ENCODE measurements at places on chromosomes 7 and 10. TPM values are rescaled to one million over a fixed set of nuclear protein-coding genes. Genes with fewer than 3 reads are reported as not detected.

Gene ABCF2
- 22.5 TPM for polyA plus RNA-seq

Gene MALSU1
- polyA plus RNA-seq = 94.9 TPM

Gene SLC12A9
- polyA plus RNA-seq = 19.7 TPM

Gene ABCB4
- polyA plus RNA-seq = 2.0 TPM

Gene SLC13A1
- 17.0 TPM for polyA plus RNA-seq

Gene OR2A7
- 3.5 TPM for polyA plus RNA-seq

Gene PCLO
- polyA plus RNA-seq = 4.0 TPM

GRCh38 chr7:109873296-109873695 is 1217.6 kb upstream of the LRRN3 start:
- no peak for DNase-seq
- no peaks in the 10 kb centered on the region for H3K36me3 ChIP-seq
- no peak overlapping the region for H3K27ac ChIP-seq
- H3K27me3 ChIP-seq = no peaks in the 10 kb centered on the region
- H3K4me3 ChIP-seq = no peak overlapping the region
- no peaks in the 10 kb centered on the region for H3K4me1 ChIP-seq

DNA sequence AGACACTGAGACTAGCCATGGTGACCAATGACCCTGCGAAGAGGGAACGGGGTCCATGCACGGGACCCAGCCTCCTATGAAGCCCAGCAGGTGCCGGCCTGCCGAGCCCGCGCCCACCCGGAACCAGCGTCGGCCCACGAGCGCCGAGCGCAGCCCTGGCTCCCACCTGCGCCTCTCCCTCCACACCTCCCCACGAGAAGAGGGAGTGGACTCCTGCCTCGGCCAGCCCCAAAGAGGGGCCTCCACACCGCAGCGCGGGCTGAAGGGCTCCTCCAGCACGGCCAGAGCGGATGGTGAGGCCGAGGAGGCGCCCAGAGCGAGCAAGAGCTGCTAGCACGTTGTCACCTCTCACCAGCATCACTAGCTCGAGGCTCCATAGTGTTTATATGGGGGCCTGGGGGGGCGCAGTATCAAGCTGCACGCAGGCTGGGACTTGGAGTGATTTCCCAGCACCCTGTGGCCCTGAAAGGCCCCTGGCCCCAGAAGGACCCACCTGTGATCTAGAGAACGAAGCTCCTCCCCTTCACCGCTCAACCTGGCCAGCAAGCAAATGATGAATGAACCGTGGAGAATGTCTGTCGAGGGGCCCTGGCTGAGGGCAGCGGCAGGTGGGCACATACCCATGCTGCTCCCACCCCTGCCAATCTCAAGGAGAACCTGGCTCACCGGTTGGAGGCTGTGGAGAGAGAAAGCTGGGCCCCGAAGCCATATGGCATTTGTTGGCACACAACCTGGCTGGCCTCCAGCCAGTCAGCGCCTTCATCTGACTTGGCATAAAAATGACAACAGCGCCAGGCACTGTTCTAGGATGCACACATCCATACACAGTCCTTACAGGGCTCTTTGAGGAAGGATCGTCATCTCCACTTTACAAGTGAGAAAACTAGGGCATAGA is 30.7 kb downstream of the GHRHR start:
- no peak overlapping the region for H3K27ac ChIP-seq
- DNase-seq = no peak
- H3K4me1 ChIP-seq = no peaks in the 10 kb centered on the region
- no peak overlapping the region for H3K4me3 ChIP-seq
- H3K27me3 ChIP-seq = no peaks in the 10 kb centered on the region

DNA sequence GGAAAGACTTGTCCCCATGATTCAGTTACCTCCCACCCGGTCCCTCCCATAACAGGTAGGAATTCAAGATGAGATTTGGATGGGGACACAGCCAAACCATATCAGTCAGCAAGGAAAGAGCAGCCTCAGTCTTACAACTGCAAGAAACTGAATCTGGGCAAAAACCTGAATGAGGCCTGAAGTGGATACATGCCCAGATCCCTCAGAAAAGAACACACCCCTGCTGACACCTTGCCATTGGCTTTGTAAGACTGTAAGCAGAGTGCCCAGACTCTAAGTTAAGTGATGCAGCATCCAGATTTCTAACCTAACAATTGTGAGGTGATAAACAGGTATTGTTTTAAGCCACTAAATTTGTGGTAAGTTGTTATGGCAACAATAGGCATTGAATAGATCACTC is 670.8 kb downstream of the SORCS1 start:
- DNase-seq = no peak
- no peak overlapping the region for H3K4me3 ChIP-seq
- H3K27ac ChIP-seq = no peak overlapping the region
- H3K27me3 ChIP-seq = no peaks in the 10 kb centered on the region
- H3K4me1 ChIP-seq = no peaks in the 10 kb centered on the region
- H3K36me3 ChIP-seq = no peaks in the 10 kb centered on the region

DNA sequence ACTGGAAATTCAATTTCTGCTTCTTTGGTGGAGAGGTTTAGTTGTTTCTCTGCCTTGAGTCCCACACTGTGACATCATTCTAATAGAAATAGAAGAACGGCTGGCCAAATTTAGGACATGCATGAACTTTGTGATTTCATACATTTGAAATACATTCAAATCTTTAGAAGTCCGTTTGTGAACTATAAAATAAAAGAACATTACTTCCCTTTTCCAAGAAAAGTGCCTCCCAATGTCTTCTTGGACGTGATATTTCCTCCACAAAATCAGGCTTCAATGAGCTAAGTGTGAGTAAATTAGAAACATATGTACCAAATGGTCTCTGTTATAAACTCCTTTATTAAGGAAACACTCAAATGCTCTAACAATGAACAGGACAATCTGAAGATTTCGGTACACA is 314.5 kb upstream of the AKR1E2 start:
- no peak overlapping the region for H3K27ac ChIP-seq
- no peaks in the 10 kb centered on the region for H3K36me3 ChIP-seq
- no peak for DNase-seq
- H3K27me3 ChIP-seq = no peaks in the 10 kb centered on the region

GRCh38 chr7:52719677-52720076 is 315.8 kb upstream of the POM121L12 start:
- DNase-seq = peak; percentile 8
- no peaks in the 10 kb centered on the region for H3K4me1 ChIP-seq
- no peak overlapping the region for H3K4me3 ChIP-seq
- H3K27ac ChIP-seq = no peak overlapping the region

GRCh38 chr10:91127341-91128082 is 93.0 kb upstream of the PCGF5 start:
- H3K27me3 ChIP-seq = no peaks in the 10 kb centered on the region
- no peak for DNase-seq
- H3K36me3 ChIP-seq = no peaks in the 10 kb centered on the region
- no peak overlapping the region for H3K27ac ChIP-seq

DNA sequence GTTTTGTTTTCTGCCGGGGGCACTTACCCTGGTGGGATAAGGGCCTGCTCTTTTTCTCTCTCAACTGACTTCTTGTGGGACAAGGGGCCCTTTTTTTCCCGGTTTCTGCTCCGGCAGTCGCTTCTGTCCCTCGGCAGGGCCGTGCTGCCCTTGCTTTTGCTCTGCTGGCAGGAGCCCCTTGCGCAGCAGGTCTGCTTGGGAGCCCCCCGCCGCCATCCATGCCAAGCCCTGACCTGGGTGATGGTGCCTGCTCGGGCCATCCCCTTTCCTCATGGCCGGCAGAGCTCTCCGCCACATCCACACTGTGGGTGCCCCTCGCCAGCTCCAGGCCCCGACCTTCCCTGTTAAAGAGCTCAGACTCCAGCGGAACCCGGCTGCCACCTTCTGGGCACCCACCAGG is 47.0 kb upstream of the ZNF32 start:
- H3K4me3 ChIP-seq = no peak overlapping the region
- H3K27ac ChIP-seq = no peak overlapping the region
- H3K27me3 ChIP-seq = no peaks in the 10 kb centered on the region
- no peaks in the 10 kb centered on the region for H3K4me1 ChIP-seq
- H3K36me3 ChIP-seq = peaks cover 2% of the 10 kb centered on the region
- no peak for DNase-seq

GRCh38 chr10:129769381-129770116 is 194.5 kb downstream of the EBF3 start:
- DNase-seq = no peak
- H3K27me3 ChIP-seq = no peaks in the 10 kb centered on the region
- H3K27ac ChIP-seq = no peak overlapping the region
- no peaks in the 10 kb centered on the region for H3K36me3 ChIP-seq
- H3K4me3 ChIP-seq = no peak overlapping the region
- no peaks in the 10 kb centered on the region for H3K4me1 ChIP-seq

GRCh38 chr7:1256621-1257020 is 23.9 kb downstream of the UNCX start:
- no peak overlapping the region for H3K27ac ChIP-seq
- no peak overlapping the region for H3K4me3 ChIP-seq
- DNase-seq = peak; percentile 68
- H3K36me3 ChIP-seq = no peaks in the 10 kb centered on the region

- no peak overlapping the region for H3K4me3 ChIP-seq
- no peak for DNase-seq
- no peaks in the 10 kb centered on the region for H3K4me1 ChIP-seq
- H3K36me3 ChIP-seq = no peaks in the 10 kb centered on the region
Observed at GRCh38 chr7:103626776-103627175, 180.8 kb upstream of the SLC26A5 start.

DNA sequence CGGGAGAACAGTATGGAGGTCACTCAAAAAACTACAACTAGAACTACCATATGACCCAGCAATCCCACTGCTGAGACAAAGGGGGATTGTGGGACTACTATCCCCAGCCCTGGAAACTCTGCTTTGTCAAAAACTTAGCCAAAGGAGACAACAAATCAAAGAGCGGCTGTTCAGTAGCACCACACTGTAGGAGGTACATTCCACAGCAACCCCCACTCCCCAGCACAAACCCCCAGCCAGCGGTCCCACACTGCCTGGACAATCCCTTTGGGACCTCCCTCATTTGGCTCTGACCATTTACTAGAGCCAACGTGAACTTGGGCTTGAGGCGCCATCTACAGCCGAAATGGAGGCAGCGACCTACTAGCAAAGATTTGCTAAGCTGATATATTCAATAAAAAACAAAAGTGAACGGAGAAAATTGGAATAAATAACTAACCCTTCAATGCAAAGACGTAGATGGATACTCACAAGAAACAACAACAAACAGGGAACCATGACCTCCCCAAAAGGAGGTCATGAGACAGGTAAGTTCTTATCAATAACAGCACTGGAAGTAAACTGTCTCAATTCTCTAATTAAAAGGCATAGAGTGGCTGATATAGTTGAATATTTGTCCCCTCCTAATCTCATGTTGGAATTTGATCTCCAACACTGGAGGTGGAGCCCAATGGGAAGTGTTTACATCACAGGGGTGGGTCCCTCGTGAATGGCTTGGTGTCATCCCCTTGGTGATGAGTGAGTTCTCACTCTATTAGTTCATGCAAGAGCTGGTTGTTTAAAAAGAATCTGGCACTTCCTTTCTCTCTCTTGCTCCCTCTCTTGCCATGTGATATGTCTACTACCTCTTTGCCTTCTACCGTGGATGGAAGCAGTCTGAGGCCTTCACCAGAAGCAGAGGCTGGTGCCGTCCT is 119.0 kb upstream of the KCNMA1 start:
- no peak overlapping the region for H3K27ac ChIP-seq
- peak; percentile 46 for DNase-seq
- H3K4me1 ChIP-seq = no peaks in the 10 kb centered on the region
- H3K27me3 ChIP-seq = no peaks in the 10 kb centered on the region
- H3K36me3 ChIP-seq = no peaks in the 10 kb centered on the region

GRCh38 chr10:43461950-43462349 is 25.0 kb downstream of the ZNF487 start:
- H3K27me3 ChIP-seq = no peaks in the 10 kb centered on the region
- no peak overlapping the region for H3K27ac ChIP-seq
- H3K36me3 ChIP-seq = no peaks in the 10 kb centered on the region
- DNase-seq = no peak
- H3K4me3 ChIP-seq = no peak overlapping the region

DNA sequence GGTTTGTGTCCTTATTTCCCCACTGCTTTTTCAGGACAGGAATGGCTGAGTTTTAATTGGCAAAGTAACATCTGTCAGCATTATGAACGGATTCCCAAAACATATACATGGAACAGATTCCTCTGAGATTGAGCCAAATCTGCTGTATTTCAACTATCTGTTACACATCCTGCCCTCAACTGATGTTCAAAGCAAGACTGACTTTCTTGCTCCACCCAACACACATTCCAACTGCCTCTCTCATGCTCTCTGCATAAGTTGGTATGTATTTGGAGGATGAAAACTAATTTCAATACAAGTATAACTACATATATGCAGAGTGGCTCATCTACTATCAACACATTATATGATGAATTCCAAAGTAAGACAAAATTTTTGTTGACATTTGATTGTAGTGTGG is 342.2 kb downstream of the GATA3 start:
- no peak overlapping the region for H3K4me3 ChIP-seq
- H3K27me3 ChIP-seq = no peaks in the 10 kb centered on the region
- no peak overlapping the region for H3K27ac ChIP-seq
- H3K36me3 ChIP-seq = no peaks in the 10 kb centered on the region

GRCh38 chr10:77685432-77685831 is 47.8 kb upstream of the KCNMA1 start:
- H3K27me3 ChIP-seq = no peaks in the 10 kb centered on the region
- H3K27ac ChIP-seq = no peak overlapping the region
- no peak overlapping the region for H3K4me3 ChIP-seq
- H3K4me1 ChIP-seq = no peaks in the 10 kb centered on the region
- DNase-seq = no peak

GRCh38 chr10:15898046-15898445 is 37.7 kb upstream of the MINDY3 start:
- no peak overlapping the region for H3K27ac ChIP-seq
- no peak for DNase-seq
- H3K36me3 ChIP-seq = no peaks in the 10 kb centered on the region
- H3K27me3 ChIP-seq = no peaks in the 10 kb centered on the region
- H3K4me1 ChIP-seq = no peaks in the 10 kb centered on the region

- H3K36me3 ChIP-seq = no peaks in the 10 kb centered on the region
- H3K4me1 ChIP-seq = no peaks in the 10 kb centered on the region
Observed at GRCh38 chr10:21831986-21832820, 171.3 kb downstream of the DNAJC1 start.

GRCh38 chr10:126085806-126086205 is 189.4 kb downstream of the FANK1 start:
- DNase-seq = peak; percentile 70
- H3K36me3 ChIP-seq = no peaks in the 10 kb centered on the region
- no peak overlapping the region for H3K27ac ChIP-seq

GRCh38 chr7:89451911-89452310 is 656.4 kb upstream of the TEX47 start:
- H3K4me3 ChIP-seq = no peak overlapping the region
- H3K4me1 ChIP-seq = no peaks in the 10 kb centered on the region
- no peaks in the 10 kb centered on the region for H3K36me3 ChIP-seq
- peak; percentile 16 for DNase-seq
